ENCODE measurements at places on chromosomes 5 and 9.

GRCh38 chr5:15222156-15222555, 277.8 kb upstream of the FBXL7 start:
- DNase-seq = no peak

- DNase-seq = no peak
These were observed 95.6 kb downstream of the MLLT3 start for GRCh38 chr9:20526500-20527319.

DNA sequence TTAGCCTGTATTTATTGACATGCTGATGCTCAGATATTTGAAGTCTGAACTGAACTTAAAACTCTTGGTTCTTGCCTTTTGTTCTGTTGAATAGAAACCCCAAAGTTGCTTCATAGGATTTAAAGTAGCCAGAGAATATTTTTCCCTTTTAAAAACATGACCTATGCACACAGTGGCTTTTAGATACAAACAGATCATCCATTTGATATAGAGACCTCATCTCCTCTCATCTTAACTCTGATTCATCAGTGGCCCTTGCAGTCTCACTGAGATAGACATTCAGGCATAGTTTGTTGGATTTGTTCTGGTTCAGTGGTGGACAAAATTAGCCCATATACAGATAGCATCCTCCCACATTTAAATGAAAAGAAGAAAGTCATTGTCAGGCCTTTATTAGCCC, 43.5 kb upstream of the PJA2 start:
- DNase-seq = no peak

DNA sequence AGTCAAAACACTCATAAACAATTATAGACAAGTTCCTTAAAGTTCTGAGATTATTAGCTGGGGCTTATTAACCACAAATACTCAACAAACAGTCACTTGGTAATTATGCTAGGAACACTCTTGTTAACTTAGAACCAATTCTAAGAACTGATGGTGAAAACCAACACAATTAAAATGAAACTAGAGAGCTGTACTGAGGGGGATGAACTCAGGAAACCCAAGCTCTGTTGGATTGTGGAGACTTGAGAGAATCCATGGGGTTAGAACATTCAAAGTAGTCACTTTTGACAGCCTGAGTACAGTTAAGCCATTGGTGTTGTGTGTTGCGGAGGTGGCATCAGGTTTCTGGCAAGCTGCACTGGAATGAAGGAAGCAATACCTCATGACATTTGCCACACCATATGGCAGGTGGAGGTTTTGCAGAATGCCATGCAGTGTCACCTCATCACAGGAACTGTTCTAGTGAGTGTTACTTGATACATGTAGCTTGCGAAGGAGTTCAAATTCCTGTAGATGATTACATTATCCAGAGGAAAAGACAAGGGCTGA, 480.9 kb upstream of the CD180 start:
- peak; percentile 30 for DNase-seq

GRCh38 chr9:5949103-5949699, 58.5 kb downstream of the MLANA start:
- peak; percentile 10 for DNase-seq
